AG08395 (cell line): ENCODE measurements at places on chromosomes 2 and 18.

DNA sequence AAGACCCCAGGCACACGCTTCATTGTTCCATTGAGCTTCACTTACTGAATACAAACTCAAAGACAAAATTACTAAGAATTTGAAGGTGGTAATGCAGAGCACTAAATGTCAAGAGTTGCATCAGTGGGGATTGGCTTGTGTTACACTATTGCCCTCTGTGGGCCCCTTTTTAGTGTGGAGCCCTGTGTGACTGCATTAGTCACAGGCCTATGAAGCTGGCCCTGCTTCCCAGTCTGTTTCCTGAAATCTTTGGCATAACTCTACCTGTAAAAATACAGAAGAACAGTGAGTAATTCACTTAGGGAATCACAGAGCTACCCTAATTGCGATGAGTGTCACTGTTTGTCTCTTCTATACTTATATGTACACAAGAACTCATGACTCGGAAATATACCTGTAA lies 40.0 kb upstream of the STPG4 start:
- DNase-seq, result no peak

- DNase-seq, result peak; percentile 47
These were observed 38.9 kb downstream of the KLF7 start for GRCh38 chr2:207126724-207127308.

DNA sequence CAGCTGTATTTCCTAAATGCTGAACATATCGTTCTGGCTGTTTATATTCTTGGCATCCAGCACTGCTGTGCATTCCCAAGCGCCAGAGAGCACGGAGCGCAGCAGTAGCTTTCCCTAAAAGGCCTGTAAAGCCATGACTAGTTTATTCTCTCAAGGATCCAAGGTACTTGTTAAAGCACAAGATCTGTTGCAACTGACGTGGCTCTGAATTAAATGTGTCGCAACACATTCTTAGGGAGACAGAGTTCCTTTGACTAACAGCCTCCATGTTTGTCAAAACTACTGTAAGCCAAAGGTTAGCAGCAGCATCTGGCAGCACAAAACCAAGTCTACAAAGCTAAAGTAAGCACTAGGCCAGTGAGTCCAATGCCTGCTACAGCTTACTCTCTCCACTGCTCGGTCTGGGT lies 188.6 kb upstream of the FN1 start:
- peak; percentile 46 for DNase-seq

DNA sequence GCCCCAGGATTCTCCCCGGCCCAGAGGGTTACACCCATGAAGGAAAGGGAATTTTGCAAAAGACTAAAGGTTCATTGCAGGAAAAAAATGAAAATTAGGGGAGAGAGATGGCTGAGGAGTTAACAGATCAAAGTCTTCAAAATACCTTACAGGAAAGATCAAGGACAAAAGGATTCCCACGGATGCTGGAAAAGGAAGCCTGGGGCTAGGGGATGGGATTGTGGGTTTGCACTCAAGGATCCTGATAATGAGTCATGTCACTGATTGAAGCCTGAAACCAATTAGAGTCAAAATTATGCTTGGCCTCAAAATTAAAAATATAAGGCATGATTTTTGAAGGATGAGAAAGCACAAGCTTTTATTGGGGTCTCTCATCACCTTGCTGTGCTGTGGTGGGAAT lies 32.6 kb upstream of the COPS8 start:
- no peak for DNase-seq

DNA sequence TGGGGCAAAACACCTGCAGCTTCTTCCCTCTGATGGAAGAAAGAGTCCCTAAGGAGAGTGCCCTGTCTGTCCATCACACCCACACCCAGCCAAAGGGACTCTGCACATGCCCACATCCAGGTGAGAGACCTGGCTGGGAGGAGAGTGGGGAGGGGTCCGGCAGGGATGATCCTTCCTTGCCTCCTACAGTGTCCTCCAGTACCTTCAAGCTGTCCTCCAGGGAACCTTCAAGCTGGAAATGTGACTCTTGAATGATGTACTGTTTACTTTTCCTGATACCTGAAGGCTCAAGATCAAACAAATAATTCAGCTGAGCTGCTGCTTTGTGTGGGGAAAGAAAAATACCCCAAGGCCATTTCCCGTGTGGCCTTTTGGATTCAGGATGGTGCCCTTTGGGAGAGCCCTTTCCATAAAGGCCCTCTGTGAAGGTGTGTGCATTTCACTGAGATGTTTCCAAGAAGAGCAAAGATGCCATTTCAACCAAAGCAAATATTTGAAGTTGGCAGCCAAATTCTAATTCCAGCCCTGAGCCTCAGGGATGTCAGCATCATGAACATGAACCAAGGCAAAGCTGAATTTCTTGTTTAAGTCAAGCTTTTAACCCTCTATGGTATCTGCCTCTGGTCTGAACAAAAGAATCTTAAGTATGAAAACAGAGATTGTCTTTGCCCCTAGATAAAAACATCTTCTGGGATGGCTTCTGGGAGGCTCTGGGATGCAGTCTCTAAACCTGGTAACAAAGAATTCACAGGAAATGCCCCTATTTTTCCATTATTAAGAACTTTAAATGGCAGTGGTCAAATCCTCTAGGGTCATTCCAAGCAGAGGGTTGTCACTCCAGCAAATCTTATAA lies 11.1 kb downstream of the EVA1A start:
- DNase-seq, result no peak

- DNase-seq, result no peak
These were observed 4.5 kb downstream of the DYTN start for GRCh38 chr2:206713746-206714145.

DNA sequence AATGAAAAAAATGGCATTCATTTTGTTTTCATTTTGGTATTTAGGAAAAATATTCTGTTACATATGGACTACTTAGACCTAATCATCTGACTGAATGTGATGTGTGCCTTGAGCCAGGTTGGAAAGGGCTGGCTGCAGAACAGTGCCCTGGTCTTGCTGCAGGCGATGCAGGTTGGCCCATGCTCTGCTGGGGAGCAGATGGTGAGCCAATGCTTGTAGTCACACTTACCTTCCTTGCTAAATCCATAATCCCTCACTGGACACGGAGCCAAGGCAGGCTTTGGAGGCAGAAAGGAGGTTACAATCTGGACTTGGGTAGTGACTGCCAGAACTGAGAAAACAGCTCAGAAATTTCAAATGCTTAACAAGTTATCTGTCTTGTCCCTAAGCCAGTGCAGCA lies 228.7 kb downstream of the ARHGAP15 start:
- DNase-seq, result no peak

DNA sequence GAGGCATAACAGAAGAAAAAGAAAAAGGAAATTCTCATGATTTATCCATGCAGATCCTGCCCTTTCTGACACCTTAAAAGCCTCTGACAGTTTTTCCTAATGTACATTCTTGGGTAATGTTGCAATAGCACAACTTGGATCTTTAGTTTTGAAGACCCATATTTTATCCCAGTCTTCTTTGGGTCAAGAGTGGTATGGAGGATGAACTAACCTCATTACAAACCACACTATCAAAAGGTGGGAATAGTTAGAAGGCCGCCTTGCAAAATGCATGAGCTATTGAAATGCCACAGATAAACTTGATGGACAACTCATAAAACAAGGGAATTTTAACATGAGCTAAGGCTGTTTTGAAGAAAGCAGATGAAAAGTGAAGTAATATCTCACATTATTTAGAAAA lies 1479.8 kb upstream of the ACVR2A start:
- DNase-seq, result no peak

DNA sequence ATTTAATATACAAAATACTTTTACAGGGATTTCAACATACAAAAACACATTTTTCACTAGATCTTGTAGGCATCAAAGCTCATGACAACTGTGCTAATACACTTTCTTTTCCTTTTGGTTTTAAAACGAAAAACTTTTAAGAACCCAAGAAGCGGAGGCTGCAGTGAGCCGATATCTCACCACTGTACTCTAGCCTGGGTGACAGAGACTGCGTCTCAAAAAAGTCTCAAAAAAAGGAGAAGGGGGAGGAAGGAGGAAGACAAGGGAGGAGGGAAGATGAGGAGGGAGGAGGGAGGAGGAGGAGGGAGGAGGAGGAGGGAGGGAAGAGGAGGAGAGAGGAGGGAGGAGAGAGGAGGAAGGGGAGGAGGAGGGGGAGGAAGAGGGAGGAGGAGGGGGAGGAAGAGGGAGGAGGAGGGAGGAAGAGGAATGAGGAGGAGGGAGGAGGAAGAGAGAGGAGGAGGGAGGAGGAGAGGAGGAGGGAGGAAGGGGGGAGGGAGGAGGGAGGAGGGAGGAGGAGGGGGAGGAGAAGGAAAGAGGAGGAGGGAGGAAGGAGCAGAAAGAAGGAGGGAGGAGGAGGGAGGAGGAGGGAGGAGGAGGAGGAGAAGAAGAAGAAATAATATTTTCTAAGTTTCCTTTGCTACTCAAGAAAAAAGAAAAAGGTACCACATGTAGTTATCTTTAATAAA lies 13.8 kb downstream of the ROCK2 start:
- DNase-seq, result no peak

DNA sequence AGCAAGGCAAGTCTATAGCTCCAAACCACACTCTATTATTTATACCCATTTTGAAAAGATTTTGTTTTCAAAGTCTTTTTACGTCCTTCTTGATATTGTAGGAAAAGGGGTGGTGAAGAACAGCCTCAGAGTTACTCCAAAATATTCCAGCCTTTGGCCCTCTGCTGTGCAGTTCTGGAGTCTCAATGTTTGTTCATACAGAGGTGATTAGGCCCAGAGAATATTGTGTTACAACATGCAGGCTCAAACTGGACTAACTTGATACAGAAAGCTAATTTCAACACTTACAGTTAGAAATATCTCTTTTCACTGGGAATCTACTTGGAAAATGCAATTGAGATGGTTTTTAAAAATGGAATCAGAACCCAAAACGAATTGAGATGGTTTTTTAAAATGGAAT lies 40.4 kb upstream of the SLC25A52 start:
- no peak for DNase-seq

DNA sequence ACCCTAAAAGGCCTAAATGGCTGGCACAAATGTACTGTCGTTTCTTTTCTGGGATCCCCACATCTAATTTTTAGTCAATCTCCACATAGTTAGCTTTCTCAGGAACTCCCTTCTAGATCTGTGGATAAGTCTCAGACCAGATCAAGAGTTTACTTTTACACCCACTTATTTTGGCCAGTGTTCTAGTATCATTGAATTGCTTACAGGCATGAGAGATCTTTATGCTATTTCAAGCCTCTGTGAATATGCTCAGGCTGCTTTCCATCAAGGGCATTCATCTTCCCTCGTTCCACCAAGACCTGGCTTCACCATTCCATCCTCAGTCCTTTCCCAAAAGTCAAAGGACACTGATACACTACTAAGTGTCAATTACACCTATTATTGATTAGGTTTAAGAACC lies 27.8 kb upstream of the SCN1A start:
- no peak for DNase-seq

GRCh38 chr2:10493634-10494281 lies 45.6 kb upstream of the ODC1 start:
- no peak for DNase-seq

DNA sequence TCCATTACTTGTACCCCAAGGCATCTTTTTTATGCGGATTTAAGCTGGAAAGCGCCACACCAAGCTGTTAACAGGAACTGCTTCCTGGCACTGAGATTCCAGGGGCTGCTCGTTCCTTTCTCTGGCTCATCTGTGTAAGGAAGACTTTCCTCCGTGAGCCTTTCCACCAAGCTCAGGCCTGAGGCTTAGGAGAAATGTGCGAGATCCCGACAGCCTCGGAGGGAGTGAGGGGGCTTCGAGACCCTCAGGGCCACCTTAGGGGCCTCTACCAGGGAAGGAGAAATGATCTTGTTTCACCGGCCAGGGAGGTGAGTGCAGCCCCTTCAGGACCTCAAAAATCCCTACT lies 17.1 kb downstream of the B3GNT7 start:
- no peak for DNase-seq

- DNase-seq, result peak; percentile 31
These were observed 339.4 kb downstream of the BCL11A start for GRCh38 chr2:60213865-60214625.

DNA sequence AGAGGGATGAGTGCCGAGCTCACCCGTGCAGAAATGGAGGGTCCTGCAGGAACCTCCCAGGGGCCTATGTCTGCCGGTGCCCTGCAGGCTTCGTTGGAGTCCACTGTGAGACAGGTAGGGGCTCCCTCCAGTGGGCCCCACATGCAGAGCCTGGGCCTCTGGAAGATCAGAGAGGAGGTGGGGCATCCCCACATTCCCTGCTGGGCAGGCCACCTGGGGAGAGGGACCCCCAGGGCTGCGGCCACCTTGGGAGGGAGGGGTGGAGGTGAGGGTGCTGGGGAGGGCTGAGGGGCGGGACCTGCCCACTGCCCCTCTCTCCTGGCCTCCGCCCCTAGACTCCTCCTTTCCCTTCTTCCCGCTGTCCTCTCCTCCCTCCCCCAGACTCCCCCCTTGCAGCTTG lies 38.5 kb downstream of the MTERF4 start:
- DNase-seq, result no peak

DNA sequence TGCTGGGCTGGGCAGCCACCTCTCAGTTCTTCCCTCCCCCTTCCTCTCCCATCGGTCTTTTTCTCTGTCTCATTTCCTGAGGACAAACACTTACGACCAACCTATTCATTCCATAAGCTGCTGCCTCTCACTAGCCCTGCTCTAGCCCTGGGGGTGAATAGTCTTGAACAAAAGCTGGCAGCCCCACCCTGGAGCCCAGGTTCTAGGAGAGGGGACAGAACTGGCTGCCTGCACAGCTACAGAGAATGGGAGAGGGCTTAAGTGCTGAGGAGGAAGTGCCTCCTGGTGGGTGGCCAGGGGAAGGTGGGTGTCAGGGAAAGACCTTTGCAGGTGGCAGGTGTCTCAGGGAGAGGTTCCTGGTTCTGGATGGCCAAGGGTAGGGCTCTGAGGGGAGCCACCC lies 22.8 kb downstream of the ANO7 start:
- DNase-seq, result no peak

GRCh38 chr18:57575542-57575941 lies 11.0 kb downstream of the FECH start:
- DNase-seq, result no peak

- peak; percentile 76 for DNase-seq
These were observed 764 bp downstream of the MBD2 start for GRCh38 chr18:54223568-54224241.

- no peak for DNase-seq
These were observed 164.3 kb upstream of the PIK3C3 start for GRCh38 chr18:41790687-41791086.
